Left ventricle myocardium superior (tissue), 1 donor: ENCODE measurements at places on chromosomes 3 and 15.

GRCh38 chr3:133408366-133408765 lies 8.5 kb downstream of the BFSP2 start:
- DNase-seq, result no peak

DNA sequence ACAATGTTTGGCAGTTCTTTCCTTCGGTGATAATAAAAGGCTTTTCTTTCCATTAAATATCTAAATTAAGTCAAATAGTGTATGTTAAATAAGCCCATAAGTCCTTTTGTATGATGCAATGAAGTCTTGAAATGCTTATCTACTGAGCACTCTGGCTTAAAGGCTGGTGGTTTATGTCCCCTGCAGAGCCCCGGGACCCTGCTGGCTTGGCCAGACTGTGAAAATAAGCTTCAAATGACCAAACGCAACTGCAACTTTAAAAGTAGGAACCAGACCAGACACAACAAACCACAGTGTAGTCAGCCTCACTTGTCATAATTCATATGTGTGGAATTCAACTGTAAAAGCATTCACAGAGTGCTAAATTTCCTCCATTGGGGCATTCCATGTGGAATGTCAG lies 72.5 kb downstream of the FOXP1 start:
- no peak for DNase-seq

DNA sequence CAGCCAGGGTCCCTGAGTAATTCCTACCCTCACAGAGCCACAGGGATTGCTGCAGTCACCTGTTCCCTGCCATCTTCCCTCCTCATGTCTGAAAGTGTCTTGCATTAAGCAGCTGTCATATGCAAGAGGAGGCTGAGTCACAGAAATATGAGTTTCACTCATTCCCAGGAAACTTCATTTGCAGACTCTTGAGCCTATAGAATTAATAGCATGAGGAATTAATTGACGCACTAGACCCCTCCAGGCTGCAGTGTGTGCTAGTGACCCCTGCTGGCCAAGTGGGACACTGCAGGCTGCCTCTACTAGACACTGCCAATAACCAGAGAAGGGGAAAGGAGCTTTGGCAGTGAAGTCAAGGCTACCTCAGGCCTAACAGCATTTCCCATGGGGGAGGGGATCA lies 50.6 kb upstream of the SLC6A1 start:
- DNase-seq, result no peak

- peak; percentile 67 for DNase-seq
These were observed 50.3 kb downstream of the SHQ1 start for GRCh38 chr3:72797773-72798543.

GRCh38 chr3:126939338-126939718 lies 43.6 kb upstream of the PLXNA1 start:
- DNase-seq, result no peak

DNA sequence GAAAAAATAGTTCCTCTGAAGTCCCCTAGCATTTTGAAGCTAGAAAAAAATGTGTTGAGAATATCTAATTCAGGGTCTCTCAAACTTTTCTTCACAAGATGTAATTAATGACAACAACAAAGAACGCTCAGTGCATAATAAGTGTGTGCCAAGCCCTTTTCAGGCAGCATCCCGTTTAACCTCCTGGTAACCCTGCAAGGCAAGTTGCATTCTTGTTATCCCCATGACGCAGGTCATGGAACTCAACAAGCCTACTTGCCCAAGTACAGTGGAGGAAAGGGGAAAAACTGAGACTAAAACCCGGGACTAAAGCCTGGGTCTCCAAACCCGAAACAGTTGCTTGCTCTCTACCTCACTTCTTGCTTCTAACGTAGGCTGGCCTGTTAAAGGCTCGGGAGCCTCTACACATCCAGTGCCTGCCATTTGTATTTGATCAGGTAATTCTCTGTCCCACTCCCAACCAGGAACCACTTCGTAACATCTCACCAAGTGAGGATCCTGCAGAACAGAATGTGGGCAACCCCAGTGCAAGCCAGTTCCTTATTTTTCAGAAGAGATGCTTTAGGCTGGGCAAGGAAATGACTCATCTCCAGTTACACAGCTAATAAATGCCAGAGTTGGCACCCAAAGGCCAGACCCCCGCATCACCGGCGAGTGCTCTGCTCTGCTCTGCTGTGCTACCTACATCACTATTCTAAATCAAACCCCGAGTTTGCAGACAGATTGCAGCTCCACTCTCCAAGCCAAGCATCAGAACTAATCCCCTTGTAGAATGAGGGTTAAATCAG lies 28.3 kb downstream of the LMCD1 start:
- no peak for DNase-seq

DNA sequence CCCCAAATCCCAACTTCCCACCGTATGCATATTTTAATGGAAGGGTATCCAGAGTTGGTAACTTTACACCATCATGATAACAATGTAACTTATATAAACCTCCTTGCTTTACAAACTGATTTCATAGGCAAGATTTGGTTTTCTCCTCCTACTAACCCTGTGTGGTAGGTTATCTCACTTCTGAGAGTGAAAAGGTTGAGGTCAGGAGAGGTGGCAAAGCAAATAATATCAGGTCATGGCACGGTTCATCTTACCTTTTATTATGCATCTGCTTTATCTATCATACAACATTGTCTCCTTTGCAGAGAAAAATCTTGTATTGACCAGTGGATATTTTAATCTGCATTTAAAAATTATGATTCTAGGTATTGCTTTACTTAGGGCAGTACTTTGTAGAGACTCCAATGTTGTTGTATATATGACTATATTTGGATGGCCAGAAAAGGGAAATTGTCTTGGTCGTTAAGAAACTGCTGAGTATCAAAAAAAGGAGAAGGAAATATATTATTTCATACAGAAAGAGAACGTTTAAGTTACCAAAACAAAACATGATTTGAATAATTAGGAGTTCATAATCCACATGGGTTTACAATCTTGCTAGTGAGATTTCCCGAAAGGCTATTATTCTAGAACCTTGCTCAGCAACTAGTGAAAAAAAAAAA lies 30.4 kb downstream of the NFKBIZ start:
- no peak for DNase-seq
